ENCODE measurements at places on chromosomes 7 and 10. TPM values are rescaled to one million over a fixed set of nuclear protein-coding genes. Genes with fewer than 3 reads are reported as not detected.

DNA sequence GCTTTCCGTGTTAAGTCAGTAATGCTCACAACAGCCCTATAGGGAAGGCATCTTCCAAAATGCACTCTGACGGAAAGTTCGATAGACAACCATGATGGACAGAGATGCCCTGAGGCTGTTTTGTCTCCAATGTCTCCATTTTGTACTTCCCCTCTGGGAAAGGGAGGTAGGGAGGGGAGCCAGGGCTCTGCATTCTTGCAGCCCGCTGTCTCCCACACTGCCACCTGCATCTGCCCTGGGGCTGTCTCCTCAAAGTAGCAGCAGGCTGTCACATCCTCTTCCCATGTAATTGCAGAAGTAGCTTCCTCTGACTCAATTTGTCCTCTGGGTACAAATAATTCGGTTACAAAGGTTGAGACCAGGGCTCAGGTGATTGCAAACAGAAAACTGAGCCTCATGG is 131.4 kb downstream of the GPAM start:
- DNase-seq = no peak

Gene TUBAL3
- total RNA-seq = not detected

Gene WDR86
- total RNA-seq = 19.4 TPM

Gene EPHB6
- 6.3 TPM for total RNA-seq

Gene TUBB8
- total RNA-seq = not detected

Gene AKR1B15
- 2.3 TPM for total RNA-seq

Gene FBXW4
- total RNA-seq = 55.5 TPM
